Glutamatergic neuron (in vitro differentiated cells): ENCODE measurements at places on chromosomes 6 and 20. TPM values are rescaled to one million over a fixed set of nuclear protein-coding genes. Genes with fewer than 3 reads are reported as not detected.

- DNase-seq = no peak
- H3K4me3 ChIP-seq = no peak overlapping the region
- H3K27ac ChIP-seq = no peak overlapping the region
Measured at GRCh38 chr6:1839361-1839760, 229.6 kb downstream of the FOXC1 start.

- H3K4me1 ChIP-seq = peaks cover 9% of the 10 kb centered on the region
- no peak for DNase-seq
- no peaks in the 10 kb centered on the region for H3K36me3 ChIP-seq
- no peak overlapping the region for H3K4me3 ChIP-seq
Measured at GRCh38 chr6:119466226-119466625, 116.7 kb upstream of the MAN1A1 start.

GUCA1A gene
- 2.2 TPM for total RNA-seq

CALHM4 gene
- total RNA-seq = not detected

- H3K27me3 ChIP-seq = peaks cover 11% of the 10 kb centered on the region
- H3K27ac ChIP-seq = no peak overlapping the region
- no peak for DNase-seq
- H3K4me3 ChIP-seq = no peak overlapping the region
Measured at GRCh38 chr6:387293-387741, 4.2 kb upstream of the IRF4 start.

RHAG gene
- not detected for total RNA-seq

GRCh38 chr6:169047345-169047744, 206.3 kb downstream of the THBS2 start:
- no peak overlapping the region for H3K4me3 ChIP-seq
- H3K4me1 ChIP-seq = no peaks in the 10 kb centered on the region
- H3K27me3 ChIP-seq = no peaks in the 10 kb centered on the region
- H3K27ac ChIP-seq = no peak overlapping the region
- DNase-seq = no peak

- H3K4me3 ChIP-seq = peak overlapping the region; percentile 99
- peaks cover 12% of the 10 kb centered on the region for H3K4me1 ChIP-seq
- peaks cover 5% of the 10 kb centered on the region for H3K27me3 ChIP-seq
- peak; percentile 67 for DNase-seq
- H3K27ac ChIP-seq = peak overlapping the region; percentile 94
- H3K36me3 ChIP-seq = no peaks in the 10 kb centered on the region
Measured at GRCh38 chr6:27472182-27472616, 706 bp downstream of the ZNF184 start.

DNA sequence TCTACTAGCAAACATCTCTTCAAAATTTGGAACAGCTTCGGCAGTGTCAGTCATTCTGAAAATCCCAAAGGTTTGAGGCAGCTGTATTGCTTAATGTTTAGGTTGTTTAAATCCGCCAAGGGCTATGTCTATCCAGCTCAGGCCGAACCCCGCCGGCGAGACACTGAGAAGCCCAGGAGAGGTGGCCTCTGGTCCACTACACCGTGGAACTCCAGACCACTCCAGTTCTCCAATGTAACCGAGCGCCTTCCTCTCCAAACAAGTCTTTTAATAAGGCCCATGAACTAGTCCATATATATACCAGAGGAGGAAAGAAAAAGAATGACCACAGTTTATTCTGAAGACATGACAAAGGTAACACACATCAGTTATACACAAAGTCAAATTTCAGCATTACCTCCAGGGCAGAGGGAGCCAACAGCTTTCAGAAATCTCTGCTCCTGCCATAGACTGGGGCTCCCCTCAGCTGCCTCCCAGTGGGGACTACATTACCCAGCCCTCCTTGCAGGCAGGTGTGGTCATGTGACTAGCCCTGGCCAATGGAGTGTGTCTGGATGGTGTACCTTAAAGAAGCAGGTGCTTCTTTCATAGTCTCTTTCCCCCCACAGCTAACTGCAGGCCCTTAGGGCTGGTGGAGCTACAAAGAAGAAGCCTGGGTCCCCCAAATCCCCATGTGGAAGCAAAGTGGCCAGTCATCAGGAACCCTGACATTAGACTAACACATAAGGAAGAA, at the start of gene RAMACL:
Gene RAMACL, minus strand, starts transcription at position 255 of the 733 bp plus-strand sequence. Its CDS starts 201 bp downstream, at position 54.
- DNase-seq = no peak
- no peaks in the 10 kb centered on the region for H3K27me3 ChIP-seq

TBX18 gene
- 5.1 TPM for total RNA-seq

GRCh38 chr6:143443096-143443495, 7.4 kb downstream of the ADAT2 start:
- DNase-seq = no peak
- no peaks in the 10 kb centered on the region for H3K36me3 ChIP-seq
- H3K27ac ChIP-seq = no peak overlapping the region
- H3K27me3 ChIP-seq = peaks cover 1% of the 10 kb centered on the region
- no peaks in the 10 kb centered on the region for H3K4me1 ChIP-seq

- H3K36me3 ChIP-seq = no peaks in the 10 kb centered on the region
- peaks cover 3% of the 10 kb centered on the region for H3K4me1 ChIP-seq
- H3K27me3 ChIP-seq = no peaks in the 10 kb centered on the region
- no peak overlapping the region for H3K4me3 ChIP-seq
Measured at GRCh38 chr6:143689852-143690251, 12.1 kb downstream of the PHACTR2 start.

DNA sequence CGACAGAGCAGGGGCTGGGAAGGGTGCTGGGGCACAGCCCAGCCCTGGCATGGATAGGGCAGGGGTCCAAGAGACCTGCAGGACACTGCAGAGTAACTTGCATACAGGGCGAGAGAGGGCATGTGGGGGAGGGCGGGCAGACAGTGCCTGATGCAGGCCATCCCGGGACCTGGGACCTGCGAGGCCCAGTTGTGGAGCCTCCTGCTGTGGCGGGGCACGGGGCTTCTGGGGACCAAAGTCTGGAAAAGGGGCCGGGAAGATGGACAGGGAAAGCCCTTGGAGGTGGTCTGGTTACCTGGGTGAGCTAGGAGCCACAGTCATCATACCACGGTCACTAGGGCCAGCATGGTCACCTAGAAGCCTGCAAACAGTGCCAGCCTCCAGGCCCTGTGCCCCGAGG, 412 bp upstream of the TUBB1 start:
- H3K36me3 ChIP-seq = no peaks in the 10 kb centered on the region
- no peak overlapping the region for H3K4me3 ChIP-seq
- peaks cover 8% of the 10 kb centered on the region for H3K4me1 ChIP-seq
- peak; percentile 6 for DNase-seq

DNA sequence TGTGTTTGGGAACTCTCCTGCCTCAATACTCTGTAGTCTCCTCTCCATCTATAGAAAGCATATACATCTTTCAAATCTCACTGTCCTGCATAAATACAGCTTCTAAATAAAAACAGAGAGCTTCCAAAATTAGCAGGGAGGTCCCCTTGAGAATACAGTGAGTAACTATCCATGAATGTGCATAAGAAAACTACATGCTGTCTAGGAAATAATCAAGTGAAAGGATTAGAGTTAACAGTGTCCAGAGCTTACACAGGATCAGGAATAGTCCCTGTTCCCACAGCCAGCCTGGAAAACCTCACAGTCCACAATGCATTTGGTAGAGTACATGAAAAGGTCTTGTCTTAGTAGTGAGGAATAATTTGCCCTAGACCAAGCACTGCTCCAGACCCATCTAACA, 123.0 kb upstream of the POU3F2 start:
- no peaks in the 10 kb centered on the region for H3K36me3 ChIP-seq
- DNase-seq = no peak
- H3K27me3 ChIP-seq = no peaks in the 10 kb centered on the region
- H3K4me1 ChIP-seq = peaks cover 15% of the 10 kb centered on the region

- no peak for DNase-seq
- H3K4me3 ChIP-seq = no peak overlapping the region
- no peaks in the 10 kb centered on the region for H3K4me1 ChIP-seq
Measured at GRCh38 chr6:164130151-164130550, 715.6 kb downstream of the QKI start.

GRCh38 chr6:75089151-75089897, 116.5 kb downstream of the COL12A1 start:
- H3K4me1 ChIP-seq = peaks cover 3% of the 10 kb centered on the region
- no peak for DNase-seq
- no peaks in the 10 kb centered on the region for H3K36me3 ChIP-seq

SIRPD gene
- not detected for total RNA-seq

DNA sequence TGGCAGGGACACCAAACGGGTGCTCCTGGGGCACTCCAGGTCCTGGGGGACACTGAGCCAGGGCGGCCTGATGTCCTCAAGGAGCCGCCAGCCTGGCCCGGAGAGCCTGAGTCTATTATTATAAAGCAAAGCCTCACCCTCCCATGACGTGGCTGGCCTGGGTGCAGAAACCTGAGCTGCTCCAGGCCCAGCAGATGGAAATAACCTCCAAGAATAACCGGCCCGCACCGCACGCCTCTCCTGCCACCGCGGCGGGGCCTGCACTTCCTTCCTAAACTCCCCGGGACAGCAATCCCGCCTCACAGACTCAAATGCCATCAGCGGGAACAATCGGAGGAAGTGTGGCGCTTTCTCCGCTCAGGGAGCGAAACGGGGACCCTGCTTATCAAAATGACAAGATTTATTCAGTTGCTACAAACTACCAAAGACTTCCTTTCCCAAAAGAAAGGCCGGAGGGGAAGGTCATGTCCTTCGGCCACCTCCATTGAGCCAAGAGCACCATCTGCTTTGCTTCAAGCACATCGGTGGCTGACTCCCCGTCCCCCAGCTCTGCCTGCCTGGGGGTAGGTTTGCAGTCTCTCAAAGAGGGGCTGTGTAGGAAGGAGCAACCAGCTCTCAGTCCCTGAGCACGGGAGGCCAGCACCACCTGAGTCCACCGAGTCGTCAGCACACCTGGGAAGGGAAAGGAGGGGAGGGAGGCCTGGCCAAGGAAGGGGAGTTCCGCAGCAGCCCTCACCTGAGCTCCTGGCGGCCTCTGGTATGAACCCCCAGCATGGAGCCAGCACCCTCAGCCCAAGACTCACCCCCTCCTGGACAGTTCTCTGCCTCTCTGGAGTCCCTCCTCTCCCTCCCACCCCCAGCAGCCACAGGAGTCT, 78.6 kb upstream of the QKI start:
- peaks cover 14% of the 10 kb centered on the region for H3K4me1 ChIP-seq
- no peaks in the 10 kb centered on the region for H3K36me3 ChIP-seq
- peaks cover 4% of the 10 kb centered on the region for H3K27me3 ChIP-seq
- H3K4me3 ChIP-seq = no peak overlapping the region
- no peak overlapping the region for H3K27ac ChIP-seq

RNF114 gene
- 64.2 TPM for total RNA-seq

HS3ST5 gene
- total RNA-seq = 17.4 TPM

GRCh38 chr6:90719321-90720195, 132.7 kb upstream of the MAP3K7 start:
- no peak overlapping the region for H3K27ac ChIP-seq
- no peaks in the 10 kb centered on the region for H3K36me3 ChIP-seq
- no peak for DNase-seq
- no peaks in the 10 kb centered on the region for H3K27me3 ChIP-seq

- H3K4me3 ChIP-seq = no peak overlapping the region
- H3K27ac ChIP-seq = no peak overlapping the region
- H3K27me3 ChIP-seq = no peaks in the 10 kb centered on the region
- H3K4me1 ChIP-seq = no peaks in the 10 kb centered on the region
- no peaks in the 10 kb centered on the region for H3K36me3 ChIP-seq
Measured at GRCh38 chr6:134863763-134864510, 86.0 kb downstream of the ALDH8A1 start.

DNA sequence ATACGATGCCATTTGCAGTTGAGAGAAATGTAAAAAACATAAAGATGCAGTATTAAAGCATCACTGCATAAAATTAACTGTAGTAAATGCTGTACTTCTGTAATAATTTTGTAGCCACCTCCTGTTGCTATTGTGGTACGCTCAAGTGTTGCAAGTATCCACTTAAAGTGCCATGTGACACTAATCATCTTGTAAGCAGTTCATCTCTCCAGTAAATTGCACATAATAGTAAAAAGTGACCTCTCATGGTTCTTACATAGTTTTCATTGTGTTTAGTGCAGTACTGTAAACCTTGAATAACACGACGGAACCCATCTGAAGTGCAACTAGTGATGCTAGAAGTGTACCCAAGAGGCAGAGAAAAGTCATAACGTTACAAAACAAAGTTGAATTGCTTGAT, 190.1 kb upstream of the VGLL2 start:
- H3K27me3 ChIP-seq = peaks cover 4% of the 10 kb centered on the region
- H3K4me3 ChIP-seq = no peak overlapping the region
- no peaks in the 10 kb centered on the region for H3K36me3 ChIP-seq
- no peak for DNase-seq

HDGFL1 gene
- not detected for total RNA-seq

- H3K36me3 ChIP-seq = no peaks in the 10 kb centered on the region
- H3K27me3 ChIP-seq = peaks cover 2% of the 10 kb centered on the region
- no peak overlapping the region for H3K27ac ChIP-seq
- no peak overlapping the region for H3K4me3 ChIP-seq
- H3K4me1 ChIP-seq = peaks cover 5% of the 10 kb centered on the region
Measured at GRCh38 chr6:33683576-33684427, 27.7 kb downstream of the UQCC2 start.

- H3K27me3 ChIP-seq = no peaks in the 10 kb centered on the region
- no peak overlapping the region for H3K4me3 ChIP-seq
- no peaks in the 10 kb centered on the region for H3K36me3 ChIP-seq
- H3K4me1 ChIP-seq = peaks cover 39% of the 10 kb centered on the region
- peak; percentile 61 for DNase-seq
Measured at GRCh38 chr20:37758332-37758731, 64.5 kb downstream of the CTNNBL1 start.

DNA sequence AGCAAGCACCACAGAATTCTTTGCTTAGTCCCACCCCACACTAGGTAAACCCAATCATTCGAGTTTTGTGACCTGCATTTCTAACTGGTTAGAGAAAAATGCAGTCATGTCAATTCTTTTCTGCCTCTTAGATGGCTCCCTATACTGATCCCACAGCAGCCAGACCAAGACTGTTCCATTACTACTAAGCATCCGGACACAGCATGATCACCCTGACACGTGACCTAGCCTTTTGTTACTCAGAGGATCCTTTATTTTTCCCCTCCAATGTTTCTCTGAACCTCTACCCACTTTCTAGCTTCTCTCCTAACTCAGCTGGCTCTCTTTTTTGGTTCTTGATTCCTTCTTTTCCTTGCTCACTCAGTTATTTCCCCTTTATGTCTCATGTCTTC, 87.9 kb downstream of the PDE10A start:
- peaks cover 2% of the 10 kb centered on the region for H3K27me3 ChIP-seq
- H3K4me3 ChIP-seq = no peak overlapping the region
- H3K27ac ChIP-seq = no peak overlapping the region
- peaks cover 2% of the 10 kb centered on the region for H3K4me1 ChIP-seq

R3HDML gene
- not detected for total RNA-seq

- DNase-seq = no peak
- H3K27me3 ChIP-seq = no peaks in the 10 kb centered on the region
- no peak overlapping the region for H3K4me3 ChIP-seq
- no peak overlapping the region for H3K27ac ChIP-seq
Measured at GRCh38 chr6:34705241-34705640, 8.7 kb upstream of the ILRUN start.

PTCRA gene
- total RNA-seq = not detected
